ENCODE measurements at places on chromosomes 16 and 17. TPM values are rescaled to one million over a fixed set of nuclear protein-coding genes. Genes with fewer than 3 reads are reported as not detected.

Gene SLC38A8
- total RNA-seq: not detected

Gene GRAPL
- 0.47 TPM for total RNA-seq

Gene SEPHS2
- total RNA-seq: 19.2 TPM

Gene MC1R
- 10.6 TPM for total RNA-seq

All from smooth muscle cell of the coronary artery (primary cell).